Epithelial cell of proximal tubule (primary cell): ENCODE measurements at places on chromosomes 5 and 9. TPM values are rescaled to one million over a fixed set of nuclear protein-coding genes. Genes with fewer than 3 reads are reported as not detected.

Gene KIF24
- 2.2 and 5.2 TPM in 2 replicates for total RNA-seq

Gene PCAT7
- not detected in 2 replicates for total RNA-seq

Gene ADAMTS2
- total RNA-seq = 0.29 and 0.65 TPM in 2 replicates

Gene ARL14EPL
- total RNA-seq = 0.17 TPM in 1 of 2 replicates, not detected in the other

Gene APBB3
- 2.1 and 3.5 TPM in 2 replicates for total RNA-seq

Gene ARHGEF39
- total RNA-seq = 11.9 and 17.5 TPM in 2 replicates

Gene NUTM2F
- total RNA-seq = not detected in 2 replicates

Gene CERCAM
- total RNA-seq = 49.1 and 55.7 TPM in 2 replicates

Gene CCDC112
- 10.0 and 11.7 TPM in 2 replicates for total RNA-seq

Gene GDF9
- 0.14 and 0.52 TPM in 2 replicates for total RNA-seq

Gene FGF10
- not detected in 2 replicates for total RNA-seq

Gene TAF11L13
- not detected in 2 replicates for total RNA-seq

Gene TTC16
- not detected in 2 replicates for total RNA-seq

Gene APC
- total RNA-seq = 15.2 and 24.0 TPM in 2 replicates

Gene HAPLN1
- total RNA-seq = 0.07 TPM in 1 of 2 replicates, not detected in the other

Gene HMHB1
- total RNA-seq = not detected in 2 replicates

Gene UHRF2
- 34.7 and 36.9 TPM in 2 replicates for total RNA-seq

Gene LRRC19
- not detected in 2 replicates for total RNA-seq

Gene NMUR2
- 0.22 TPM in 1 of 2 replicates, not detected in the other for total RNA-seq

Gene OR1N1
- total RNA-seq = not detected in 2 replicates

Gene NLN
- 25.8 and 49.7 TPM in 2 replicates for total RNA-seq

Gene LRRC70
- total RNA-seq = 0.29 TPM in 1 of 2 replicates, not detected in the other

Gene BHMT2
- total RNA-seq = 2.9 and 3.8 TPM in 2 replicates

Gene KIF27
- 1.5 and 2.7 TPM in 2 replicates for total RNA-seq

Gene SCGB3A2
- total RNA-seq = not detected in 2 replicates

Gene IL3
- not detected in 2 replicates for total RNA-seq

Gene TRIP13
- 66.7 and 99.9 TPM in 2 replicates for total RNA-seq
